Upper lobe of right lung (tissue), 1 donor: ENCODE measurements at places on chromosomes 4 and X. TPM values are rescaled to one million over a fixed set of nuclear protein-coding genes. Genes with fewer than 3 reads are reported as not detected.

DNA sequence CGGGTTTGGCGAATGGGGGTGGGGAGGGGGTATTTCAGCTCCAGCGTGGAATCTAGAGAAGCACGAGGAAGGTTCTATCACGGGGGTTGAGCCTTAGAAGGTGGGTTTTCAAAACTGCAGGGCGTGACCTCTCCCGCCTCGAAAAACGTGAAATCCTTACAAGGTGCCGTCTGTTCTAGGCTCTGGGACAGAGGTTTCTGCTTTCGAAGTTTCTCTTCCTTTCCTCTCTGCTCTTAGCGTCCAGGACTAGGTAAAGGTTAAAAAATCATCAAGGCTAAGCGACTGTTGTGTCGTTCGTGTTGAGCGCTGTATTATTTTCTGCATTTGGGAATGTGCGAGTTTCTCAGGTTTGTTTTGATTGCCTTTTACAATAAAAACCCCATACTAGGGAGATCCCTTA, 1.1 kb downstream of the FHL1 start:
- H3K27ac ChIP-seq: peak overlapping the region; percentile 63
- H3K36me3 ChIP-seq: no peaks in the 10 kb centered on the region
- H3K27me3 ChIP-seq: no peaks in the 10 kb centered on the region
- no peaks in the 10 kb centered on the region for H3K4me1 ChIP-seq
- DNase-seq: no peak
- peak overlapping the region; percentile 54 for H3K4me3 ChIP-seq

DNA sequence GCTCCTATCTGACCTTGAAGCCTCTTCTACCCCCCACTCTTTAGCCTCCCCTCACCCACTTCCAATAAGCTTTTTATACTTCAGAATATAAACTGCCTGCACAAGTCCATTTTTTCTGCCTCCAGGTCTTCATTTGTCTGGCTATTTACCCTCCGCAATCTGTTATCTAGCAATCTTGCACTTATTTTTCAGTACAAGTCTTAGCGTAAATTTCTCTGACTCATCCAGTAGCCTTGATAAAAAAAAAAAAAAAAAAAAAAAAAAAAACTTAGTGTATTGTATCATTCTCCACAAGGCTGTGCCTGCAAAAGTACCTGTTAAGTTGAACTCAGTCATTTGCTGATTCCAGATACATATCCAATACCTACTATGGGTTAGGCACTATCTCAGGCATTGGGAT, 219.5 kb upstream of the DKK2 start:
- H3K4me1 ChIP-seq: no peaks in the 10 kb centered on the region
- no peak overlapping the region for H3K27ac ChIP-seq
- no peak for DNase-seq
- no peaks in the 10 kb centered on the region for H3K27me3 ChIP-seq
- H3K4me3 ChIP-seq: no peak overlapping the region

DNA sequence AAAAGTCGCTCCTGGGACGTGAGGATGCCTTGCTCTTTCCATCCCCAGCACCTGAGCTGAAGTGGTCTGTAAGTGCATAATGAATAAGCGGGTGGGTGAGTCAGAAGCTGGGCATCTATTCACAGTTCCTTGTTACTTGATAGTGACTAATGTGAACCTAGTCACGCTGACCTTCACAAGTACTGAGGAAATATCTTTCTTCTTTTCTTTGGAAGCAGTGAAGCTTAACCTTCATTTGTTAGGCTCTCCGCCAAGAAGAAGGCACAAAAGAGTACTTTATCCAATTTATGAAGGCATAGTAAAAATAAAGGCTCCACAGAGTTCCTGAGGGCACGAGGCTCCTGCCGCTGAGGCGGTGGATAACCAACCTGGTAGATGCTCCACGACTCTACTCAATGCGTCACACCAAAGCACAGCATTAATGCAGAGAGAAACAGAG, 475.7 kb upstream of the SLIT2 start:
- H3K27me3 ChIP-seq: no peaks in the 10 kb centered on the region
- H3K36me3 ChIP-seq: no peaks in the 10 kb centered on the region
- DNase-seq: no peak
- no peak overlapping the region for H3K27ac ChIP-seq

DNA sequence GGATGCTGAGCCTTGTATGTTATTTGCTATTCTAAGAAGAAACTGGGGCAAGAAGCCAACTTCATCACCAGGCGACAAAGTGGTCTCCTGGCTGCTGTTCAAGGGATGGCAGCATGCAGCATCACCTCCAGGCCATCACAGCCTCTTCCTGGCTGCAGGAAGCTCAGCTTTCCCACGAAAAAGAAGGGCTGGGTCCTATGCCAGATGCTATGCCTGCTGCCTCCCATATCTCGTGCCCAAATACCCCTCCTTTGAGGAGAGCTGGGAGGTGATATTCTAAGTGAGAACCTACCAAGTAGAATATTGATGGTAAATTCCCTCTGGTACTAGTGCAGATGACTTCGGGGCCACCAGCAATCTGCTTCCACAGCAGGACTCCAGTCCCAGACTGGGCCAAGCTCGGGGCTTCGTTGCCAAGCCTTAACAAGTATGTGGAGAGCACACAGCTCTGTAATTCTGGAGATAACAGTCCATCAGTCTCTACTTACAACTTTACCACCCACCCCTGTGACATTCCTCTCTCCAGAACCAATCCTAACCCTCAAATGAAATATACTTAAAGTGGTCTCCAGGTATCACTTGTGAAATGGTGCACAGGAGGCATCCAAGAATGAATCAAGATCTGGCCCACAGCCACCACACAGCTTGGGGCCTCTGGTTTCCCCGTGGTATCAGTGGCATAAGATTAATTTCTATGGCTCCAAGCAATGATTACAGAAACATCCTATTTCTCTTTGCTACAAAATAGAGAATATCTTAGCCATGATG, 149.3 kb downstream of the PALLD start:
- H3K27ac ChIP-seq: no peak overlapping the region
- no peaks in the 10 kb centered on the region for H3K36me3 ChIP-seq
- no peaks in the 10 kb centered on the region for H3K27me3 ChIP-seq
- H3K4me1 ChIP-seq: no peaks in the 10 kb centered on the region
- no peak for DNase-seq

GRCh38 chr4:175431694-175432093, 380.4 kb downstream of the GPM6A start:
- no peaks in the 10 kb centered on the region for H3K4me1 ChIP-seq
- DNase-seq: no peak
- H3K4me3 ChIP-seq: no peak overlapping the region
- H3K27me3 ChIP-seq: no peaks in the 10 kb centered on the region

DNA sequence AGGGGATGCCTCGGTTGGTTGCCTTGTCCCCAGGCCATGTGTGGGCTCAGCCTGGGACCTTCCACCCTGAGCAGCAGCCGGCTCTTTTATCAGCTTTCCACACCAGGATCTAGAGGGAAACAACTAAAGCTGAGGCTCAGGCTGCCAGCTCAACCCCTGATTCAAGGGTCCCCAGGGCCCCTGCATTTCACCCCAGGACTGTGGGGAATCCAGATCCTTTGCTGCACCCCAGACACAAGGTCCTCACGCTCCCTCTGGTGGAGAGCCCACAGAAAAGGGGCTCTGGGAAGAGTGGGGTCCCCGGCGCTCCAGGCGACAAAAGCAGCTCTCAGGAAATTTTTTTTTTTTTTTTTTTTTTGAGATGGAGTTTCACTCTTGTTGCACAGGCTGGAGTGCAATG, 64.3 kb downstream of the ZFYVE28 start:
- H3K4me3 ChIP-seq: no peak overlapping the region
- no peaks in the 10 kb centered on the region for H3K4me1 ChIP-seq
- no peak for DNase-seq
- H3K36me3 ChIP-seq: no peaks in the 10 kb centered on the region
- H3K27ac ChIP-seq: no peak overlapping the region

The CT47C1 gene
- total RNA-seq: not detected

The NDUFB11 gene
- 57.4 TPM for total RNA-seq

DNA sequence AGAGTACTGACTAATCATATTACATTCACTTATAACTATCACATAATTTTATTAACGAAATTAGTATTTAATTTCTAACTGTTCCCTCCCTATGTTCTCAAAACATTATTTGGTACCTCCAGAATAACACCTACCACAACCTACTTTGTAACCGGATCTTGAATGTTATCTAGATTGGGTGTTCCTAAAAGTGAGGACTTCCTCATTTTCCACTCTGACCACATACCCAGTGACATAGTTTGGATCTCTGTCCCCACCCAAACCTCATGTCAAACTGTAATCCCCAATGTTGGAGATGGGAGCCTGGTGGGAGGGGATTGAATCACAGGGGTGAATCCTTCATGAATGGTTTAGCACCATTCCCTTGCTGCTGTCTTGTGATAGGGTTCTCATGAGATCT, 21.8 kb downstream of the NR3C2 start:
- no peak for DNase-seq
- no peaks in the 10 kb centered on the region for H3K36me3 ChIP-seq
- peaks cover 4% of the 10 kb centered on the region for H3K4me1 ChIP-seq

GRCh38 chrX:119003462-119003861, 29.0 kb downstream of the LONRF3 start:
- DNase-seq: no peak
- no peaks in the 10 kb centered on the region for H3K36me3 ChIP-seq
- H3K4me3 ChIP-seq: no peak overlapping the region
- no peaks in the 10 kb centered on the region for H3K27me3 ChIP-seq

GRCh38 chr4:150805183-150806025, 209.7 kb downstream of the LRBA start:
- no peak overlapping the region for H3K4me3 ChIP-seq
- H3K4me1 ChIP-seq: no peaks in the 10 kb centered on the region
- DNase-seq: no peak
- no peaks in the 10 kb centered on the region for H3K36me3 ChIP-seq

- no peak overlapping the region for H3K4me3 ChIP-seq
- H3K36me3 ChIP-seq: no peaks in the 10 kb centered on the region
- H3K4me1 ChIP-seq: no peaks in the 10 kb centered on the region
- no peak for DNase-seq
- no peaks in the 10 kb centered on the region for H3K27me3 ChIP-seq
These were observed 124.1 kb upstream of the PDHA2 start for GRCh38 chr4:95715830-95716229.

GRCh38 chr4:48269861-48270522, 354 bp upstream of the TEC start:
- peak overlapping the region; percentile 90 for H3K27ac ChIP-seq
- no peaks in the 10 kb centered on the region for H3K27me3 ChIP-seq
- peaks cover 4% of the 10 kb centered on the region for H3K4me1 ChIP-seq

GRCh38 chr4:67083496-67083895, 461.8 kb downstream of the CENPC start:
- no peak overlapping the region for H3K27ac ChIP-seq
- no peak overlapping the region for H3K4me3 ChIP-seq
- DNase-seq: no peak
- H3K36me3 ChIP-seq: no peaks in the 10 kb centered on the region

DNA sequence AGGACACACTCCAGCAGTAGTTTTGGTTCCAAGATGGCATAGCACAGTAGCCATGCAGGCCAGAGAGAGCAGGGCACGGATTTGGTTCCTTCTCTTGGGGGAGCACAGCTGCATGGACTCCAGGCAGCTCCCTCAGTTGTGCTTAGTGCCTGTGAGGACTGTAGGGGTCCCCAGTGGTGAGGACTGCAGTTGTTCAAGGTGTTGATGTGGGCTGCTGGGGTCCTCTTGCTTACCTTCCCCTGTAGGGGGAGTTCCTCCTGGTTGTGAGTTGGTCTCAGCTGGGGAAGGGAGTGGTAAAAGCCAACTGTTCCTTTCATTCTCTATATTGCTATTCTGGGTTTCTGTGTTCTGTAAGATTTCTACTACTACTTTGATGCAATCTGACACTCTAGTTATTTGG, 606.5 kb downstream of the MAGEB5 start:
- H3K27me3 ChIP-seq: no peaks in the 10 kb centered on the region
- H3K4me3 ChIP-seq: no peak overlapping the region
- no peaks in the 10 kb centered on the region for H3K36me3 ChIP-seq
- no peak overlapping the region for H3K27ac ChIP-seq

The DSPP gene
- total RNA-seq: not detected

The CDKL2 gene
- 20.6 TPM for total RNA-seq

DNA sequence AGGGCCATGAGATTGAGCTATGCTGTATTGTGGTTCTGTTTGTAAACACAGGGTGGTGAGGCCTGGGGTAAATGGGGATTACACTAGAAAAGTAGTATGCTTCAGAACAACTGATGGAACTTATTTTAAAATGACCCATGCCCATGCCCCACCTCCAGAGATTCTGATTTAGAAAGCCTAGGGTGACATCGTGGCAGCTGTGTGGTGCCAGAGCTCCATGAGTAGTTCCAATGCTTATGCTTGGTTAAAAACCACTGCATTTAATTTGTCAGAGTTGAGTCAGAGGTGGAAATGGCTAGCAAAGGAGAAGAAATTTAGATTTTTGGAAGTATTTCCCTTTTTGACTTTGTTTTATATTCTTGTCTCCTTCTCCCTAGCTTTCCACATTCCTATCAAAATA, 63.4 kb upstream of the PDE5A start:
- no peak overlapping the region for H3K4me3 ChIP-seq
- DNase-seq: no peak
- H3K4me1 ChIP-seq: no peaks in the 10 kb centered on the region
- H3K36me3 ChIP-seq: no peaks in the 10 kb centered on the region
- no peaks in the 10 kb centered on the region for H3K27me3 ChIP-seq

The NPY5R gene
- total RNA-seq: 0.38 TPM

DNA sequence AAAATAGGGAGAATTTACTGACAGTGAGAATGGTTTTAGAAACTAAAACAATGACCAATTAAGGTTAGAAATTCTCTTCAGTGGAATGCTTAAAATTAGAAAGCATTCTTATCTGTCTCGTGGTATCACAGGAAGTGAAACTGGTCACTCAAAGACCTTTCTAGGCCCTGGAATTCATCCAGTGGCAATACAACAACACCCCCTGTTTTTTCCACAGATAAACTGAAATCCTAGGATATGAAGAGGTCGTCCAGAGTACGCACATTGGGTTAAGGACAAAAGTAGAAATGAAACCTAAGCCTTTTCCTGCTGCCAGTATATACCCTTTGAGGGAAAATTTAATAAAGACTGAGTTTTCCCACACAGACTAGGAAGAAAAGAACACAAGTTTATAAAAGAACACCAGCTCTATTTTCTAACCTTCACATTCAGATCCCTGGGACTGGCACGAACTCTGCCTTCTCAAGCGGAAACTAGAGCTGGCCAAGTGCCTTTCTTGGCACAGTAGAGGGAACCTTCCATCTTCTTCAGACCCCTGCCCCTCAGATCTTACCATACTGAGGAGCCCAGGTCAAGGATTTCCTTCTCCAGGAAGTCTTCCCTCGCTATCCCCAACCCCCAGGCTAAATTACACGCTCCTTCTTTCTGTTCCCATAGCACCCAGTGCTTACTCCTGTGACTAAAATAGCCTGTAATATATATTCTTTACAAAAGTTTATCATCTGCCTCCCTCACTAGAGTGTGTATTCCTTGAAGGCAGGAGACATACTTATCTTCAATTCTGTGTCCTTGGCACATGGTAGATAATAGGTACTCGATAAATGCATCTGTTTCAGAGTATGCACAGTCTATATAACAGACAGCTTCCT, 16.9 kb downstream of the LHFPL1 start:
- no peak overlapping the region for H3K4me3 ChIP-seq
- no peak for DNase-seq
- H3K27me3 ChIP-seq: no peaks in the 10 kb centered on the region
- H3K4me1 ChIP-seq: no peaks in the 10 kb centered on the region
- no peak overlapping the region for H3K27ac ChIP-seq

The NXF2 gene
- not detected for total RNA-seq

The POLA1 gene
- total RNA-seq: 11.1 TPM

The SCML2 gene
- total RNA-seq: 0.81 TPM

- no peaks in the 10 kb centered on the region for H3K36me3 ChIP-seq
- H3K4me1 ChIP-seq: no peaks in the 10 kb centered on the region
- no peak for DNase-seq
- H3K27ac ChIP-seq: no peak overlapping the region
These were observed 371.4 kb upstream of the FAM241A start for GRCh38 chr4:111773858-111774257.
